Tongue (tissue), 3 donors: ENCODE measurements at places on chromosomes 12 and 14.
A peak's percentile ranks its signal among the peaks of the same experiment; 100 is the strongest.

DNA sequence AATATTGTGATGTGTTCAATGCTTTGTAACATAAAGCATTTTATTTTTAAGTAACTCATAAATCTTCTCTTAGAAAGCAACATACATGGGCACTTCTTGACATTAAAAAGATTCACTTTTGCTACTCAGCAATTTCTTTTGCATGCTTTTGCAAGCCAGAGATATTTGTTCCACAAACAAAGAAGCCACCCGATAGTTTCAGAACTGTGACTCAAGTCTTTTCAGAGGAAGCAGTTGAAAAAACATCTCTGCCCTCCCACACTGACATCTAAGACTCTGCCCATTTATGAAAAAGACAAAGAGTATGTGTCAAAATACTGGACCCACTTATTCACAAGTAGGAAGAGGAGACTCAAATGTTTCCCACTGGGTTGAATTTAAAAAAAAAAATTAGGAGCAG is 7.5 kb downstream of the APPL2 start:
- DNase-seq = no peak

GRCh38 chr14:63212209-63212608 is 8.0 kb downstream of the RHOJ start:
- no peak for DNase-seq

GRCh38 chr12:30847259-30847658 is 79.3 kb upstream of the TSPAN11 start:
- DNase-seq = peak; percentile 67

DNA sequence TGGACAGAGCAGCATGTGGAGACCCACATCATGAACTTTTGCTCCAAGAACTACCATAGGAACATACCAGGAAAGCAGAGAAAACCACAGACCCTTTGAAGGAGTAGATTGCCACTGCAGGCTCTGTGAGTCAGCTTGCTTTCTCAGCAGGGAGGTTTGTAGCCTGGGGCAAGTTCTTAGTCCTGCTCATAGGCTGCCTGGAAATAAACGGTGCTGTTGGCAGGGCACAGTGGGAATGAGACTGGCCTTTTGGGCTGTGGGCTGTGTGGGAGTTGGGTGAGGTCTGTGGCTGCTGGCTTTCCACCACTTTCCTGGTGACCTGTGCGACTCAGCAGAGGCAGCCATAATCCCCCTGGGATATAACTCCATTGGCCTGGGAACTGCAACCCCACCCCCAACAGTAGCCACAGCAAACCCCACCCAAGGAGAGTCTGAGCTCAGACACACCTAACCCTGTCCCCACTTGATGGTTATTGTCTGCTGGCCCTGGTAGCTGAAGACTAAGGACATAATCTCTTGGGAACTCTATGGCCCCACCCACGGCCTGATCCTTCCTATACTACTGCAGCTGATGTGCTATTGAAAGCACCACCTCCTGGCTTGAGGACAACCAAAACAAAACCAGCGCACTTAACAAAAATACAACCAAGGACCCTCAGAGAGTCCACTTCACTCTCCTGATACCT is 192.1 kb upstream of the GARIN6 start:
- no peak for DNase-seq

- DNase-seq = peak; percentile 8
Measured at GRCh38 chr12:20319366-20319765, 49.0 kb upstream of the PDE3A start.

DNA sequence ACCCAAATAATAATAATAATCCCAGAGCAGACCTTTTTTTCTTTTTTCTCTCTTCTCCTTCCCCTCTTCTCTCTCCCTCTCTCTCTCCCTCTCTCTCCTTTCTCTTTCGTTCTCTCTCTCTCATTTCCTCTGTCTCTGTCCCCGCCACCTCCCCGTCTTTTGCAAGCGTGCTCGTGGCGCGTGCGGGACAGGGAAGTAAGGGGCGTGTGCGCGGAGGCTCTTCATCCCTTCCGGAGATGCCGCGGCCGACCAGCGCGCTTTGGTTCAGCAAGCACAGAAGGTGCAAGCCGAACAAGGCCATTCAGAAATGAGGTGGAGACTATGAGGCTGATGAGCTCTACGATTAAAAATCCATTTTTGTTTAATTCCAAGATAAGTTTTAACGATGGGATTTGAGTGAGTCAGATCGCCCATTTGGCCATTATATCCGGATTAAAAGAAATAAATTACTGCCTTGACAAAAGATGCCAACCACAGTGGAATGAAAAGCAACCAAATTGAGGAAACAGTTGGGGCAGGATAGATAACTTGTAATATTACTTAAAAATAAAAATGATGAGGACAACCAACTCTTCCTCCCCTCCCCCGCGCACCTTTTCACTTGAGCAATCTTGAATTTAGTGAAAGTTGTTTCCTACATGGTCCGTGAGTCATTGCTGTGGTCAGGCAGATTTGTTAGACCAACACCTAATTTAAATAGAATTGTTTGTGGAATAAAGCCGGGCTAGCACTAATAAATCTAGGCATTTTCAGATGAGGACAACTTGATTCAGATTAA is 1.2 kb upstream of the AMIGO2 start:
- DNase-seq = peak; percentile 22

DNA sequence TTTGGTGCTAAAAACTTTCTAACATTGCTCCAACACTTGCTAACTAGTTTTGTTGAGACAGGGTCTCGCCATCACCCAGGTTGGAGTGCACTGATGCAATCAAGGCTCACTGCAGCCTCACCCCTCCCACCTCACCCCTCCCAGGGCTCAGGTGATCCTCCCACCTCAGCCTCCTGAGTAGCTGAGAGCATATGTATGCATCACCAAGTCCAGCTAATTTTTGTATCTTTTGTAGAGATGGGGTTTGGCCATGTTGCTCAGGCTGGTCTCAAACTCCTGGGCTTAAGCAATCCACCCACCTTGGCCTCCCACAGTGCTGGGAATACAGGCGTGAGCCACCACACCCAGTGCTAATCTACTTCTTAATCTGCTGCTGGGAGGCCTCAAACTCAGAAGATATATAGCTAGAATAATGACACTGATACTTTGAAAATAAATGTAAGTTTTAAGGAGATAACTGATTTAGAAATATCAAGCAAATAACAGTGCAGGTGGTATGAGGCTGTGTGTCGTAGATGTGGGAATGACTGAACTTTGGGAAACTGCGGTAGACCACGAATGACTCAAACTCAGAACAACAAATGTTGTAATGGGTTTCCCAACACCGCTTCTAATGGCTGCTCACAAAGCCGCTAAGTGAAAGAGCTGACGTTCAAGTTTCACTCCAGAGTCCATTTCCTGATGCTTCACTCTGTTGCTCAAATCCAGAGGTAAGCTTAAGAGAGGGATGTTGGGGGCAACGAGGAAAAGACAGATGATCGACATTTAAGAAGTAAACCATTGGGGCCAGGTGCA is 10.0 kb downstream of the TMCC3 start:
- DNase-seq = no peak

GRCh38 chr12:53423597-53423996 is at the start of gene AMHR2:
Gene AMHR2 (plus strand): TSS chr12:53423855. CDS start chr12:53423935, 80 bp downstream.
- no peak for DNase-seq

- no peak for DNase-seq
Measured at GRCh38 chr12:67437011-67437410, 167.9 kb downstream of the CAND1 start.

- DNase-seq = no peak
Measured at GRCh38 chr12:42760550-42760949, 171.0 kb upstream of the PRICKLE1 start.

GRCh38 chr14:105878125-105878524 is 351.7 kb downstream of the TMEM121 start:
- no peak for DNase-seq

DNA sequence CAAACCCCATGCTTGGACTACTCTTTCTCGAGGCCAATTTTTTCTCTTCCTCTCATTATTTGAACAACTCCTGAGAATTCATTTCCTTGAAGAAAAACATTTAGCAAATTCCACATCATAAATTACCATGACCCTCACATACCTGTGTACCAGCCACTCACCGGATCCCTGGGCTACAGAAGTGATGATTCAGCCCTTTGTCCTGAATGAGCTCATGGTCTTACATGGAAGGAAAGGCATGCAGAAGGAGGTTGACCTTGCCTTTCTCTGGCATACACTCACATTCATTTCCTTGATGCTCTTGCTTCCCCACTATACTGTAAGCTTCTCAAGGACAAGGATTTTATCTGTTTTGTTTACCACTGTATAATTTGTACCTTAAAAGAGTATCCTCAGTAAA is 191.5 kb downstream of the SLC5A8 start:
- no peak for DNase-seq

GRCh38 chr12:112904571-112904970 is 2.2 kb upstream of the OAS1 start:
- no peak for DNase-seq

GRCh38 chr12:123270214-123271000 is 1.2 kb downstream of the CDK2AP1 start:
- peak; percentile 45 for DNase-seq

DNA sequence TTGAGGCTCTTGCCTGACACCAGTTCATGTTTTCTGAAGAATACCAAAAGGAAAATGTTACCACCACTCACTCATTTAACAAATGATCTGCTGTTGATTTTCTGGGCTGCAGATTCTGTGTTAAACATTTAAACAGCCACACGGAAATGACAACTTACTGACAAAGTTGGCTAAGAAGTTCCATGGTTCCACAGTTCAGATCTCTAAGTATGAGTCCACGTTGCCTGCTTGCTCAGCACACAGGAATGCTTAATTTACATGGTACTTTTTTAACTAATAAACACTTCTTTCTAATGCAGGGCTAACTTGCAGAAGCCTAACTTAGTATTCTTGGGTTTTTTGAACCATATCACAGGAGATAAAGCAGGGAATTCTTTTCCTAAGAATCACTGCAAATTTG is 34.7 kb downstream of the PTGER2 start:
- no peak for DNase-seq

DNA sequence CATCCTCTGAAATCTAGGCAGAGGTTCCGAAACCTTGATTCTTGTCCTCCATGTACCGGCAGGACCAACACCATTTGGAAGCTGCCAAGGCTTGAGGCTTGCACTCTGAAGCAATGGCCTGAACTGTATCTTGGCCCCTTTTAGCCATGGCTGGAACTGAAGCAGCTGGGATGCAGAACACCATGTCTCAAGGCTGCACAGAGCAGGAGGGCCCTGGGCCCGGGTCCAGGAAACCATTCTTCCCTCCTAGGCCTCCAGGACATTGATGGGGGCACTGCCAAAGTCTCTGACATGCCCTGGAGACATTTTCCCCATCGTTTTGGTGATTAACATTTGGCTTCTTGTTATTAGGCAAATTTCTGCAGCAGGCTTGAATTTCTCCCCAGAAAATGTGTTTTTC is 198.7 kb downstream of the EFCAB11 start:
- DNase-seq = no peak

DNA sequence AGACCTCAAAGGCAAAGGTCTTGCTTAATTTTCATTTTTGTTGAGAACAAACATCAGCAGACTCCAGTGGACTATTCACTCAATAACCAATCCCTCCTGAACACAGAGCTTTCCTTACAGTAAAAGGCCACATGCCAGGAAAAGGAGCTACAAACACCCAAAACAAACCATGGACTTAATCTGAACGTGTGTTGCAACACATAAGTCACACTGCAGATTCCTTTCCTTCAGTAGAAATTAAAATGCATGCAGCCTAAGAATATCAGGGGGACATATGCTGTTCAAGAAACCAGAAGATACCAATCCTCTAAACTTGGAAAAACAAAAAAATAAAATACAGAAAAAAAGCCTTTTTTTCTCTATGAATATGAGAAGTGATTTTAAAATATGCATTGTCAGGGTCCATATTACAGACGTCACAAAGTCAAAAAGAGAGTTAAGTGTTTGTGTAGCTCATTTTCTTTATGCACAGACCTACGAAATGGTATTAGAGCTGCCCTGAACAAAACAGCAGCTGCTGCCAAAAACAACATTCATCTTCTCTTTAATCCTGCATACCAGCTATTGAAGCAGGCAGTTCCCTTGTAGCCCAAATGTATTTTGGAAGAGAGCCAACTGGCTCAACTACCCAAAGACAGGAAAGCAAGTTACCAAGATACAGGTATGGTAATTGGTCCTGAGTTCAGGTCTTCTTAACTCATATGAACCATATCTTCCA is 26.2 kb downstream of the KITLG start:
- peak; percentile 29 for DNase-seq

GRCh38 chr12:123506059-123506842 is 27.3 kb downstream of the RILPL1 start:
- no peak for DNase-seq
